ENCODE measurements at places on chromosomes 1 and 21.

- DNase-seq: no peak
These were observed 90.7 kb downstream of the IGSF21 start for GRCh38 chr1:18198260-18198659.

DNA sequence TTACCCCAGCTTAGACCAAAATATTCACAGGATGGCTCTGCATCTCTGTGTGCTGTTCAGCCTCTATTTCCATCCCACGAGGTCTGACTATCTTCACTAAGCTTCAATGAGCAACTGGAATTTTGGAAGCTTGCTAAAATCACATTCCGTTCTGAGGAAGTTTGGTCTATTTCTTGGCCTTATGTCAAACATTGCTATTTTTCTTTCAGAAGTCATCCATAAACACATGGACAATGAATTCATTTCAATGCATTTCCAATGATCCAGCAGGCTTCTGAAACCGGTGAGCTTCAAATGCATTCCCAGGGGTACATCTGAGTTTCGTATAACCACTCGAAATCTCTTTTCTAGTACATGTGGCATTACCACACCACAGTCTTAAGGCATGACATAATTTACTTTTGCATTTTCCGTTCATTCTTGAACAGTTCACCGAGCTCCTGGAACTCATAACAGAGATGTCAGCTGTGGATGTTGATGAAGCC lies 294.1 kb upstream of the KAZN start:
- DNase-seq: no peak

GRCh38 chr1:198657550-198658064 lies 18.8 kb downstream of the PTPRC start:
- no peak for DNase-seq

GRCh38 chr1:207828485-207829158 lies 76.8 kb downstream of the CD46 start:
- DNase-seq: peak; percentile 52

- DNase-seq: no peak
These were observed 2.7 kb downstream of the BCAN start for GRCh38 chr1:156644640-156645039.

GRCh38 chr1:92961131-92961895 lies at the start of gene DIPK1A:
Gene DIPK1A, minus strand, starts transcription at chr1:92961462. Its CDS starts 33 bp downstream, at chr1:92961429.
- peak; percentile 81 for DNase-seq

DNA sequence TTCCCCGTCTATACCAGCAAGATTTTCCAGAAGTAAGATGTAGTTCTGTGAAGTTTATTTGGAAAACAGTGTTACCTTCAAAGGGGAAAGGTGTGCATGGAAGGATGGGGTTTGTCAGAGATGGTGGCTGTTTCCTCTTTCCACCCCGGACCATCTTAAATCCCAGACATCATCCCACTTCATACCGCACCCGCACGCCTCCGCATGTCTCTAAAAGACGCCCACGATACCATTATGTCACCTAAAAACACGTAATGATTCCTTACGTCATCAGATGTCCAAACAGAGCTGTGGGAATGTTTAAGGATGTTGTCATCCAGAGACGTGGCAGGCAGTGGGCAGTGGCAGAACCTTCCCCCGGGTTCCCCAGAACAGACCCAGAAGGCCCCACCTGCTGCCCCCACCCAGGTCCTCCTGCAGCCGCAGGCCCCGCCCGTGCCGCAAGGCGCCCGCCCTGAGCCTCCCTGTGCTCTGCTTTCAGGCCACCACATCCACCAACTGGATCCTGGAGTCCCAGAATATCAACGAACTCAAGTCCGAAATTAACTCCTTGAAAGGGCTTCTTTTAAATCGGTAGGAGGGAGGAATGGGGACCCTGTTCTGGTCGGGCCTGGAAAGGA lies 152.2 kb downstream of the PEX14 start:
- DNase-seq: no peak

DNA sequence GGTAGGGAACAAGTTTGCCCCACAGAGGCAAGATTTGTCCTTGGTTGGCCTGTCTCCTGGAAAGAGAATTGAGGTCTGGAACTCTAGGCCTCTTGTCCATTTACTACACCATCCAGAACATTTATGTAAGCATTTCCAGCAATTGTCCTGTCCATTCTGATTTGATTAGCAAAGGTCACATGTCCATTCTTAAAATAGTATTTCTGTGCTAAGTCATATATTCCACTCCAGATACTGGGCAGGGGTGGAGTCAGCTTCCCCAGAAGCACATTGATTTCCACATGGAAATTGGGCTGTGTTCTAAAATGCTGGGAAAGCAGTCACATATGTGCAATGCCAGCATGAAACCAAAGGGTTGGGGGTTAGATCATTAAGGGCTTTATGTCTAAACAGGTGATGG lies 21.5 kb upstream of the FMN2 start:
- DNase-seq: no peak

GRCh38 chr1:156750191-156750672 lies 1.2 kb downstream of the HDGF start:
- peak; percentile 50 for DNase-seq

- DNase-seq: no peak
These were observed 39.9 kb upstream of the TSPAN2 start for GRCh38 chr1:115129071-115129640.

- no peak for DNase-seq
These were observed 43.9 kb downstream of the DEGS1 start for GRCh38 chr1:224226849-224227502.

- DNase-seq: no peak
These were observed 212.3 kb downstream of the PTPRU start for GRCh38 chr1:29448456-29449235.

- DNase-seq: no peak
These were observed 36.0 kb downstream of the AHDC1 start for GRCh38 chr1:27567971-27568299.

- no peak for DNase-seq
These were observed 4.0 kb downstream of the USP24 start for GRCh38 chr1:55210990-55211801.

- DNase-seq: no peak
These were observed 40.2 kb upstream of the COL6A1 start for GRCh38 chr21:45941338-45941710.

GRCh38 chr1:107057197-107058133 lies 991 bp downstream of the PRMT6 start:
- peak; percentile 58 for DNase-seq

DNA sequence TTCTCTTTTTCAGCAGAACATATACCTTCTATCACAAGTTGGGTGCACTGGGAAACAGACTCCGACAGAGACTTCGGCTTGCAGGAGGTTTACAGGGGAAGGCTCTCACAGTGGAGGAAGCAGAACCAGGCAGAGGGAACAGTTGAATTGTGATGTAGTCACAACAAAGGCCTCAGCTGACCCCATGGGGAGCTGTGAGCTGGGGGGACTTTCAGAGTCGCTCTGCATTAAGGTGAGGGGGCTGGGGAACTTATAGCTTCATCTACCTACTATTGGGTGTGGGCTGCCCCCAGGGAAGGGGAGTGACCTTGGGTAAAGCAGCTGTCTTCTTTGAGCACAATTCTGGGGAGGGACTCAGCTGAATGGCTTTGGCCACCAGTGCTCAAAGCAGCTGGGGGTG lies 94.9 kb upstream of the POU3F1 start:
- no peak for DNase-seq

DNA sequence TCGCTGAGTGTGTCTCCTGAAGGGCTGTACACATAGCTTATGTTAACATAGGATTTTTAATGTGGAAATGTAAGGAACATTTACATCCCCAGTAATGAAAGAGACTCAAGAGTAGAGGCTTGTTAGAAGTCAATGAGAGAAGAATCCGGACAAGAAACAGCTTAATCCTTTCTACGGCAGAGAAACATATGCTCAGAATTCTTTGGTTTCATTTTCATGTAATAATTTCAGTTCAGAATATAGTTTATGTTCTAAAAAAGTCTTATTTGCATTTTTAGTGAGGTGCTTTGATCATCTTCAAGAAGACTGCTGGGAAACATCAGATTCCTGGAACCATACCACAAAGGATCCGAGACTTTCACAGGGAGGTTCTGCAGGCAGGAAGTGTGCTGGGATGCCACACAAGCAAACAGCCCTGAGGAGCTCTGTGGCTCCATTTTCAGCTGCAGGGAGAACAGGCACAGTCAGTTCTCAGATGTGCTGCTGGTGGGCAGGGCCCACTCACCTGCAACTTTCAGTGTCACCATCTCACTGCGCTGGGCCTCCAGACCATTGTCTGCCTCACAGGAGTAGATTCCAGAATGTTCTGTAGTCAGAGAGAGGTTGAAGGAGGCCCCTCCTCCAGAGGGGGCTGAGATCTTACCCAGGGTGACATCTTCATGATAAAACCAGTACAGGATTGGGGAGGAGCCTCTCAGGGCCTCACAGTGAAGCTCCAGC lies 28.4 kb downstream of the FCRL5 start:
- DNase-seq: no peak

DNA sequence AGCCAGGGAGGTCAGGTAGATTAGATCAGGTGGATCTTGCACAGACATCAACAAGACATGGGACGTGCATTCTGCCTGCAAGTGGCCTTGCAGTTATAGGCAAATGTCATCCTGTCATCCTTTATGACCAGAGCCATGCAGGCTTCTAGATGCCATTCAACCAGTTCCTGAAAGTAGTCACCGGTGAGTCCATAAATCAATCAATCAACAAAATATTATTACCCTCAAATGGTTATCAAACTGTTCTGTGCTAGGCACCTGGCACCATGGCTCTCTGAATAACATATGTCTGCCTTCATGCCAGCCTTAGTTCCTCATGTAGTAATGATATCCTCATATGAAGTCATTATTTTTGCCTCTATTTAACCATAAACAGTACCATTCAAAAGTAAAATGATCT lies 146.9 kb downstream of the TOMM20 start:
- DNase-seq: no peak

DNA sequence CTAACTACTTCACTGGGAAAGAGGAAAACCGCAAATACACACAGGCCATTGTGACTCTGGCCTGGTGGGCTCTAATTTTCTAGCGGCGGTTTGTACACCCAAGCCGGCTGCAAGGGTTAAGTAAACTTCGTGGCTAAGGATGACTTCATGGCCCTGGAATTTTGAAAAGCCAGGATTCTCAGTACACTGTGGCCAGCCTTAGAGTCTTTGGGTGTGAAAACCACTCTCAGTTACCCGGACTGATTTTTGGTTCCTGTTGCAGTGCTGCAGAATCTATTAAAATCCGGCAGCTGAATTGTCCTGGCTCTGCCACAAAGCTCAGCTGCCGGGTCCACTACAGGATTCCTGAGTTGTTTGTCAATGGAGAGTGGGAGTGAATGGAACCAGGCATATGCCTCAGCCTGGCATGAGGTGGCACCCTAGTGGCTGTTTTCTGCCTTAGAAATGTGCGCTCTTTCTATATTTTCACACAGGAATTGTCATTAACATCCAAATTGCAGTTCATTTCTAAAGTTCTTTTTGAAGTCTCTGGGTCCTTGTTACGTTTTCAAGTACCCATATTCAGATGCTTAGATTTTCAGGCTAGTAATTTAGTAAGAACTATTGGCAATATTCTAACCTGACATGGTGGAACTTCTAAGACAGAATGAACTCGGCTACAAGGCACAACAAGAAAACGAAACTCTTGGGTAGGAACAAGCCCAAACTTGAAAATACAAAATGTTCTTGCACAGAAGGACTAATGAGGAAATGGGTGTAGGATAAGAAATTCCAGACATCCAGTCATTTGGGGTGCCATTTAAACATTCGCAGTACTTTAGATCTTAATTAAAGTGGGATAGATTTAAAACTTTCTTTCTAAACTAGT lies 255.9 kb downstream of the NFIA start:
- DNase-seq: no peak

DNA sequence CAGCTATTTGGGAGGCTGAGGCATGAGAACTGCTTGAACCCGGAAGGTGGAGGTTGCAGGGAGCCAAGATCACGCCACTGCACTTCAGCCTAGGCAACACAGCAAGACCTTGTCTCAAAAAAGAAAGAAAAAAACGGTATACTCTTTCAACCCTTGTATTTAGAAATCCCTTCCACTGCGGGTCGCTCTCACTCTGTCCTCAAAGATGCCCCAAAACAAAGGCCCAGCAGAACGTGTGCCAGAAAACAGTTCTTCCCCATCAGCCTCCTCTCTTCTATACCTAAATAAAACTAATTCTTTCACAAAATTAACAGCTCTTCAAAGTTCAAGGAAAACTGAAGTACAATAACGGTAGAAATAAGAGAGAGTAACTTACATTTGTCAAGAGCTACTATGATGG lies 13.2 kb downstream of the SETD4 start:
- DNase-seq: no peak

DNA sequence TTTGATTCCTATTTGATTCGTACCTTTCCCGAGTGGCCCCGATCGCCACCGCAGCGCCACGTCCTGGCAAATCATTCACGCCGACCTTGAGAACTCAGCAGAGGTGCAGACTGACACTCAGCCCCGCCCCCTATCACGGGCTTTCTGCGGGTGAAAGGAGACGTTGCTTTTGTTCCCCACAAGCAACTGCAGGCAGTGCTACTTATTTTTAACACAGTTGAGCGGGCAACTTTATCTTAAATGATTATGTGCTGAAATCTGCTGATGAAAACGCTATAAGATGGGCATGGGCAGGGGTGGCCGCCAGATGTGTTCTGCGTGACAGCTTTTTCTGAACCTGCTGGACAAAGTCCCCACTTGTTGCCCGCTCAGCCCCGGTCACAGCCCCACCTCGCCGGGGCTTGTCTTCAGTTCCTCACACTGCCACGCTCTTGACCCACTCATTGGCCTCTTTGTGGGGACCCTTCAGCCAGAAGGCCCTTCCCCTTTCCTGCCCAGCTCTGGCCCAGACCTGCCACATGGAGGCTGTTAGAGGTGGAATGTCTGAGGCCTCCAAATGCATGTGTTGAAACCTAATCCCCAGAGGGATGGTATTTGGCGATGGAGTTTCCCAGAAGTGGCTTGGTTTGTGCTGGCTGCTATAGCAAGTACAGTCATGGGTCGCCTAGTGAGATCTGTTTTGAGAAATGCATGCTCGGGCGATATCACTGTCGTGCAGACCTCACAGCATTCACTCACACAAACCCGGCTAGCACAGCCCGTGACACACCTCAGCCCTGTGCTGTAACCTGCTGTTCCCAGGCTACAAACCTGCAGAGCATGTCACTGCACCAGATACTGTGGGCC lies 15.7 kb upstream of the PDXK start:
- DNase-seq: peak; percentile 23

GRCh38 chr1:245264226-245264625 lies 109.4 kb downstream of the KIF26B start:
- no peak for DNase-seq

DNA sequence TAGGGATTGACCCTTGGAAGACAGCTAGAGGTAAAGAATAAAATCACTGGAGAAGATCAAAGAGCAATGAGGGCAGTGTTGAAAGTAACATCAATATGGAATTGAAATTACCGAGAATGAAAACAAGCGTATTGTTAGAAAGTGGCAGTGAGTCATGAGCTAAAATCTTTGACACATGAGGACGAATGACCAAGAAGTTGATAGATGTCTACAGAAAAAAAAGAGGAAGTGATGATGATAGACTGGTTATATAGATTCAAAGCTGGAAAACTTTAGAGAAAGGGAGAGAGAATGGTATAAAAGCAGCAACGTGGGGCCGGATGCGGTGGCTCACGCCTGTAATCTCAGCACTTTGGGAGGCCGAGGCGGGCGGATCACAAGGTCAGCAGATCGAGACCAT lies 12.5 kb upstream of the DNM3 start:
- no peak for DNase-seq

- peak; percentile 54 for DNase-seq
These were observed 25.6 kb downstream of the S100A10 start for GRCh38 chr1:151968058-151968457.

- no peak for DNase-seq
These were observed 212.9 kb downstream of the DNM3 start for GRCh38 chr1:172054172-172054571.

- DNase-seq: peak; percentile 44
These were observed 40.9 kb upstream of the BEND5 start for GRCh38 chr1:48817505-48818114.

Measured in activated T-cell treated with anti-CD3 and anti-CD28 coated beads, Interleukin-2, amount 50 U/mL, for 72 hours (primary cell).